Adrenal gland (tissue), 19 donors: ENCODE measurements at places on chromosomes 5 and 9.

DNA sequence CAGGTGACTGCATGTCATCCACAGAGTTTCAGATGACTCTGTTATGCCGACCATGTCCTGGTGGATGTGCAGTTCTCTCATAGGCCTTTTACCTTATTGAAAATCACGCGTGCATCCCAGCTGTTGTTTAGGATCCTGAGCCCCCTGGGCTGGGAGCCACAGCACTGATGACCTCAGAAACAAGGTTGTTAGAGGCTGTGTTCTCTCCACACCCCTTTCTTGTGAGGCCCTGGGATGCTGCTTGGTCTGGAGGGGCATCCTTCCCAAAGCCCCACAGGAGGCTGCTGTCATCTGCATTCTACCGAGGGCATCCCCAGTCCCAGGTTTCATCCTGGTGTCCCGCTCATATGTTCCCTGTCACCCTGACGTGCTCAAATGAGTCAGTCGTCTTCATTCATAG, 76.5 kb upstream of the IRX4 start:
- DNase-seq: no peak

DNA sequence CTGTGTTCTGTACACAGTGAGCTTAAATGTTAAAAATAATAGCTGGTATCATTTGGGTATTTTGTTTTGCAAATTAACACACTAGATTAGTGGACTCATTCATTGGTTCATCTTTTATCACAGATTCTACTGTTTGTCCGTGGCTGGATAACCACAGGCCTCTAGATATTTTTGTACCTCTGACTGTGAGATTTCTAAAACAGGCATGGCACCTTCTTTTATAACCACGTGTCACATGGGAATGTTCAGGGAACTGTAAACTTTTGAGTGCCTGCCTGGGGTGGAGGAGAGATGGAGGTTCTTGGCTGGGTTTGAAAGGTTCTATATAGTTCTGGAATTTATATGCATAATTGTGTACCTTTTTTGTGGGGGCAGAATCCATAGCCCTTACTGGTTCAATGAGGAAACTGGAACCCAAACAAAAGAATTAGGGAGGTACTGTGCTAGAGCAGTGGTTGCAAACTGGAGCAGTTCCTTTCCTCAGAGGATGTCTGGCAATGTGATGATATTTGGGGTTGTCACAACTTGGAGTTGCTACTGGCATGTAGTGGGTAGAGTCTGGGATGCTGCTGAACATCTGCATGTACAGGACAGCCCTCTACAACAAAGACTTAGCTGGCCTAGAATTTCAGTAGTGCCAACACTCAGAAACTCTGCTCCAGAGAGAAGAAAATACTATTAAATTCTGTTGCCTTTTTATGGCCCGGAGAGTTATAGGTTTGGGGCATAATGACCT, 16.9 kb downstream of the TLE4 start:
- no peak for DNase-seq

DNA sequence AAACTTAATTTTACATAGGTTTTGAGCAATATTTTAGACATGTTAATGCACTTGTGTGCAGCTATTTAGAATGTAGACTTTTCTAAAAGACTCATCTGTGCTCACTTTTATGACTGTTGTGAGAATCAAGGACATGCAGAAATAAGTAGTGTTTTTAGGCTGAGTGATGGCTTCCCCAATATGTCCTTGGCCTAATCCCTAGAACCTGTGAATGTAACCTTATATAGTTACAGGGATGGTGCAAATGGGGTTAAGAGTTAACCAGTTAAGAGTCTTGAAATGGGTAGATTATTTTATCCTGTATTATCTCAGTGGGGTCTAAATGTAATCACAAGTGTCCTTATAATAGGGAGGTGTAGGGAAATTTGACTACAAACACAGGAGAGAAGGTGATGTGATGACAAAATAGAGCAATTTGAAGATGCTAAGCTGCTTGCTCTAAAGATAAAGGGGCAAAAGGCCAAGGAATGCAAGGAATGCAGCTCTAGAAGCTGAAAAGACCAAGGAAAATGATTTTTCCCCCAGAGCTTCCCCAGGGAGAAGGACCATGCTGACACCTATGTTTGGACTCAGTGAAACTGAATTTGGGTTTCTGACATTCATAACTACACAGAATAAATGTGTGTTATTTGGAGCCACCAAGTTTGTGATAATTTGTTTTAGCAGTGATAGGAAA, 298.0 kb upstream of the PAPPA start:
- no peak for DNase-seq

GRCh38 chr5:131459216-131459615, 175.8 kb downstream of the RAPGEF6 start:
- no peak for DNase-seq

- DNase-seq: no peak
Measured at GRCh38 chr9:37514999-37515398, 29.3 kb downstream of the POLR1E start.

- no peak for DNase-seq
Measured at GRCh38 chr5:157902449-157903116, 43.6 kb upstream of the CLINT1 start.

DNA sequence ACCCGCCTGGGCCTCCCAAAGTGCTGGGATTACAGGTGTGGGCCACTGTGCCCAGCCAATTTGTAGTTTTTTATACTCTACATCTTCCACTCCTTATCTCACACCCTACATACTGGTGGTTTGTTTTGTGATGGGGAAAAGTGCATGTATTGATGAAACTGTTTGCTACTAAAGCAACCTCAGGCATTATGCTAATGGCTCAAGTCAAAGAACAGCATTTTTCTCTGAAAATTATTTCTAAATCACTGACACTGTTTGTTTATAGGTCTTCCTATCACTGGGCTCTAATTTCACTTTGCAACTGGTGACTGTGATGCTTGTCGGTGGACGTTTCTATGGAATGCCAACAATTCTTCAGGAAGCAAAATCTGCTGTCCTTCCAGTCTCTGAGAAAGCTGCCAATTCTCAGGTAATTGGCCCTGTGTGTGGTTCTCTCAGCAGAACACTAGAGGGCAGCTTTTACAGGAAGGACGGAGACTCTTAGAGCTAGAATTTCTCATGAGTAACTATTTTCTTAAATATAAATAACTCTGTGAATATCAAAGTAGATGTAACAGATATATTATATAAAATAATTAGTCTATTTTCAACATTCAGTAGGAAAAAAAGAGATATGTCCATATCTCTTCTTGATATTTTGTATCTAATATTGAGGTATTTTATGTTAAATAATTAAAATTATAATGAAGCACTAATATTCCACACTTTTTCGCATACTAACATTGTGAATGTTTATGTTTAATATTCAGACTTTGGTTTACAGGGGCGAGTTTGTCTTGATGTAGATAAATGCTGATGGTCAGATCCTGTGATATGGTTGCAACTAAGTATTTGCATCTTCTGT, 244.1 kb downstream of the ADGRV1 start:
- peak; percentile 62 for DNase-seq

DNA sequence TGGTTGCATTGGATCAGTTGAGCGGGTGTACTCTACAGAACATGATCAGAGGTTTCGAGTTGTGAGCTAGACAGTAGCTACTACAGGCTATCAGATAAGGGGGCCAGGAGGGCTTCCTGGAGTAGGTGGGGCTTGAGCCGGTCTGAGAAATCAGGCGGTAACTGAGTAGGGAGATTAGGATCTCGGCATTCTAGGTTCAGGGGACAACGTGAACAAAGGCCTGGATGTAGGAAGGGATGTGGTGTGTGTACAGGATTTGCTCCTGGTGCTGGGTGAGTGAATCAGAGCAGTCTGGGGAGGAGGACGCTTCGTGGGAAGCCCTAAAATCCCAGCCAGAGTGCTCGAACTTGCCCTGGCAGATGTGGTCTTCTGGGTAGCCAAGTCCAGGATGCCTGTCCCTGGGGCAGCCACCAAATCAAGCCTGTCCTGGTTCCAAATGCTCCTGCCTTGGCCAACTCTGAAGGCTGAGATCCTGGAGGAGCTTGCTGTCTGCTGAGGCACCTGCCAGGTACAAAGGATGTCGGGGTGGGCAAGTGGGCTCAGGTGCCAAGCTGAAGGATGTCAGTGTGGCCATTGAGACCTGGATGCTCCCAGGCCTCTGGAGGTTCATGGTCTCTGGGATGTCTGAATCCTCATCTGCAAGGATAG, 33.4 kb downstream of the STC2 start:
- DNase-seq: no peak

GRCh38 chr9:133705576-133705975, 32.6 kb downstream of the SARDH start:
- DNase-seq: no peak

DNA sequence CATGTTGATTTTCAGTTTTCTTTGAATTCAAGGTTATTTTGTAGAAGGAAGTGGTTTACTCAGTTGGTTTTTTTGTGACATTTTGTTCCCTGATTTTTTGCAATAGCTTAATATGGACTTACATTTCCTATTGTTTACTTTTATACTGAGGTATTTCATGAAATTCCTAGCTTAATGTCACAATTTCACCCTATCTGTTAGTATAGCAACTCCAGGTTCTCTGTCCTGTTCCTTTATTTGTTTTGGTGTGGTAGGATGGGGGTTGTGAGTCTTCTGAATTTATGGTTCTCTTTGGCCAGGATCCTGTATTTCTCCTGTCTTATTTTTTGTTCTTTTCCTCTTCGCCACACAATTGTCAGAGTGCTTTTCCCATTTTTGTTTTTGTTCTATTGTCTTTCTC, 523.4 kb upstream of the ARRDC3 start:
- DNase-seq: no peak

DNA sequence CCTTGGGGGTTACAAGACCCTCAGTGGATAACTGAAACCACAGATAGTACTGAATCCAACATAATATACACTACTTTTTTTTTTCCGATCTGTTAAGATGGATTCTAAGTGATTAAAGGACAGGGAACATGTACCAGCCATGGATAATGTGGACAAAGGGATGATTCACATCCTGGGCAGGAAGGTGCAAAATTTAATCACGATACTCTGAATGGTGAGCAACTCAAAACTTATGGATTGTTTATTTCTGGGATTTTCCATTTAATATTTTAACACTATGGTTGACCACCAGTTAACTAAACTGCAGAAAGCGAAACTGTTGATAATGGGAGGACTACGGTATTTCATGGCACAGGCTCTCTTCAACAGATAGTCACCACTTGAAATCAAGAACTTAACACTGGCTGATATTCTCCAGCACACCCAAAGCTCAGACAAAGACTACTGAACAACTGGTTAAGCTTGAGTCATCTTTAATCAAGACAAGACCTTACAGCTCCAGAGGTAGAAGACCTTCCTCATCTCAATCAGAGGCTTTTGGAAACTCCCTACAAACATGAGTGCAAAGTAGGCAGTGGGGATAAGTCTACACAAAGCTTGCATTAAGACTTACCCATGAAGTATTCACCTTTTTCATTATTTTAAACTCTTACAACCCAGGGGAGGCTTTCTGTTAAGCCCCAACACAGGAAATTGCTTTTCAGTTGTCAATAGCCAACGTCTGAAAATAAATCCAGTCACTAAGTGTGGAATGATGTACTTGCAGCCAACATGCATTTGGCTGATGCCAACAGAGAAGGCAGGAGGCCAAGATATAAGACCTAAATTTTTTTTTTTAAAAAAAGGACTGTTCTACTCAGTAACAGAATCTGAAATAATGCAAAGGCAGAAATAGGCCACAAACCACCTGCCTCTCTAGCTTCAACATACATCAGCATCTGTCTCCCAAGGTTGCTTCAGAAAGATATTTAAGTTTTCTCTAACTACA, 78.7 kb downstream of the ELAVL2 start:
- no peak for DNase-seq

DNA sequence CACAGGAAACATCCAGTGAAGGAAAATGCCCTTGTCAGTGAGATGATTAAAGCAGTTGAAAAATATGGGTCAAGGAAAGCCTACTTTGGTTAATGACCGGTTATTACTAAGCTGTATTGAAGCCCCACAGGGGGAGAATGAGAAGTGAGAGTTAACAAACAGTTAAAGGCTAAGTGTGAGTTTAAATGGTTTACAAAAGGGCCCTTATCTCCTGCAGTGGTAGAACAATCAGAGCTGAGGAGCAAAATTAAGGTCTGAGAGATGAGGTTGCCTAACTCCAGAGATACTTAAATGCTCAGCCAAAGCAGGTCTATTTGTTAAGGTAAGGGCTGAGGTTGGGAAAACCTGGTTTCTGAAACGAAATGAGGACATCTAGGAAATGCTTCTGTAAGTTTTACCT, 75.1 kb upstream of the FER start:
- DNase-seq: no peak

DNA sequence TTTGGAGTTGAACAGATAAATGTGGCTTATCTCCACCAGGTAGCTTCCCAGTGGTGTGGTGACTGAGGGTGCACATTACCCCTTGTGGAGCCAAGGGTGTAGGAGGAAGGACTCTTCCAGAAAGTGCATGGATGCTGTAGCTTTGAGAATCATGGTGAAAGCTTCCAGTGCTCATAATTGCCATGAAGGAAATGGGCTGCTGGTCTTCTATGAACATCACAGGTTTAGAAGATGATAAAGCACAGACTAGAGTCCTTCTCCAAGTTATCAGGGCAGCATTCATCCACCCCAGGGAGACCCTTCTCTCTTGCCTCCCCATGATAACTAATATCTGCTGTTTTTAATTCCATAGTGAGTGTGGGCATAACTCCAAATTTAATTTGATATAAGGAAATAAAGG, 93.4 kb upstream of the CHD1 start:
- no peak for DNase-seq
